Activated CD8-positive, alpha-beta memory T cell treated with anti-CD3 and anti-CD28 coated beads for 1 hour (primary cell): ENCODE measurements at places on chromosomes 12 and 14.

DNA sequence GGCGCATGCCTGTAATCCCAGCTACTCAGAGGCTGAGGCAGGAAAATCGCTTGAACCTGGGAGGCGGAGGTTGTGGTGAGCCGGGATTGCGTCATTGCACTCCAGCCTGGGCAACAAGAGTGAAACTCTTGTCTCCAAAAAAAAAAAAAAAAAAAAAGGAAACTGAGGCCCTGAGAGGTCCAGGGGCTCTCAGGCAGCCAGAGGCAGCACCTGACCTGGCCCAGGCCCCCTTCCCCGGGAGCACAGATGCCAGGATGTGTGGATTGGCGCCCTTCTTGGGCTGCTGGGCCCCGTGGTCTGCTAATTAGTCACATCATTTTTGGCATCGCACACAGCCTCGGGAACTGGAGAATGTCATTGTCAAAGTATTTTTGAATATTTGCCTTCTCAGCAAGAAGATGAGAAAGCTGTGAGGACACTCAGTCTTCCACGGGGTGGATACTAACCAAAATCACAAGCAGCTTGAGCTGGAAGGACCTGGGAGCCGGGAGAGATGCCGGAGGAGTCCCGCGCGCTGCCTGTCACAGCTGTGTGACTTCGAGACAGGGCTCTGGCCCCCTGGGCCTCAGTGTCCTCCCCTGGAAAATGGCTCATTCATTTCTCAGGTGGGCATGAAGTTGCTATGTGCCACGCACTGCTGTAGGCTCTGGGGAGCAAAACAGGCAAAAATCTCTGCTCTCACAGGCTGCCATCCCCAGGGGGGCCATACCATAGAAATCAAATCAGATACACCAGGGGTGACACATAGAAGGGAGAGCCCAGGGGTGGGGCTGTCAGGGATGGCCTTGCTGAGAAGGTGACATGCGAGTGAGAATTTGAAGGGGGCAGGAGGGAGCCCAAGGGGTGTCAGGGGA is 12.5 kb upstream of the RCOR1 start:
- no peak for DNase-seq

- no peak for DNase-seq
These were observed 1.0 kb upstream of the CAMKK2 start for GRCh38 chr12:121297435-121297991.

GRCh38 chr12:82149045-82149444 is 209.1 kb downstream of the CCDC59 start:
- no peak for DNase-seq

DNA sequence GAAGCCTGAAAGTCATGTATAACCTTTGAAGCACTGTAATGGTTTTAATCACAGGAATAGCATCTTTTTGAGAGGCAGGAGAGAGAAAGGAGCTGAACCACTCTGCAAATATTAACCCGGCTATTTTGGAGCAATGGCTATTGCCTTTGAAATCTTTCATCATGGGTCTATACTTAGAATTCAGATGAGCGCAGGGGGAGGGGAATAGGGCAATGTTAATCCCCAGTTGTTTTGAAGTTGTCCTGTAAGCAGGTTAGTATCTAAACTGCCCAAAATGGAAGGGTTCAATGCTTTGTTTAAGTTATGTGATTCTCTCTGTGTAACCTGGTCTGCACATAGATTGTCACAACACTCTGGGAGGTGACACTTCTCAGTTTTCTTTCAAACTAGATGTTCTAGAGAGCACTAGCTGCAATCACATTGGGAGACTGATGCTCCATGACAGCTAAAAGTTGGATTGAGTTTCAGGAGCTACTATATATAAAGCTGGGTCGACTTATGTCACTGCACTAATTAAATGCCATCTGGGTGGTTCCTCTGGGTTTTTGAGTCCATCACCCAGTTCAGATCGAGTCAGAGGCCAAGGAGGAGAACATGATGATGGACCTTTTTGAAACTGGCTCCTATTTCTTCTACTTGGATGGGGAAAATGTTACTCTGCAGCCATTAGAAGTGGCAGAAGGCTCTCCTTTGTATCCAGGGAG is at the start of gene MYF6:
Gene MYF6 (plus strand): TSS at position 509 of the 704 bp plus-strand sequence. CDS start 86 bp downstream, at position 595.
- no peak for DNase-seq

DNA sequence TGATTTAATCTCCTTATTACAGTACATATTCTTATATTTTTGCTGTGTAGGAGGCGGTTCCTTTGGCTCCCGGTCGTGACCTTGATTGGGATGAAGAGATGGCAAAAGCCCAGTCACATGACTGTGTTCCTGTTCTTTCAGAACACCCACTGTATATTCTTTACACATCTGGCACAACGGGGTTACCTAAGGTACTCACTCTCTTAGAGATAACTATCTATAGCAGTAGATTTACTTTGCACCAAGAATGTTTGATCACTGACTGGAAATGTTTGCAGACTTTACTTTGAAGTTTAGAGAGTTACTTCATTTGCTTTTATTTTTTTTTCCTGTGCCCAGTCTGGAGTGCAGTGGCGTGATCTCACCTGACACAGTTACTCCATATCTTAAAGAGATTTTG is 65.2 kb downstream of the ACSS3 start:
- DNase-seq, result no peak

- DNase-seq, result no peak
These were observed 109.1 kb downstream of the VCPKMT start for GRCh38 chr14:50007123-50007903.

- DNase-seq, result no peak
These were observed 260.2 kb downstream of the BMP4 start for GRCh38 chr14:53696217-53696965.

DNA sequence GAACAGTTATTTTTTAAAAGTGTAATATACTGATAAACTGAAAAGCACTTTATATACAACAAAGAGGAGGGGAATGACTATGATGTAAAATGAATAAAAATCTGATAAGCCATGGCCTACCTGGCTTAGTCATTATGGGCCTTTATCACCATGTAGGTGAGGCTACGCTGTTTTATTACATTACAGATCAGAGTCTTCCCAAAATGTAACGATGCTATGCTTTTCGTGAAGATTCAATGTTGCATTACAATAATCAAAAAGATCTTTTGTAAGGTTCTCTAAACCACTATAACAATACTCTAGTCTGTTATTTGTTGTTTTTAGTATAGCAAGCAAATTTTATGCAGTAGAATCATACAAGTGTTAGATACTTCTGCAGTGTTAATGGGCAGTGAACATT is 34.2 kb downstream of the ARID4A start:
- DNase-seq, result no peak

DNA sequence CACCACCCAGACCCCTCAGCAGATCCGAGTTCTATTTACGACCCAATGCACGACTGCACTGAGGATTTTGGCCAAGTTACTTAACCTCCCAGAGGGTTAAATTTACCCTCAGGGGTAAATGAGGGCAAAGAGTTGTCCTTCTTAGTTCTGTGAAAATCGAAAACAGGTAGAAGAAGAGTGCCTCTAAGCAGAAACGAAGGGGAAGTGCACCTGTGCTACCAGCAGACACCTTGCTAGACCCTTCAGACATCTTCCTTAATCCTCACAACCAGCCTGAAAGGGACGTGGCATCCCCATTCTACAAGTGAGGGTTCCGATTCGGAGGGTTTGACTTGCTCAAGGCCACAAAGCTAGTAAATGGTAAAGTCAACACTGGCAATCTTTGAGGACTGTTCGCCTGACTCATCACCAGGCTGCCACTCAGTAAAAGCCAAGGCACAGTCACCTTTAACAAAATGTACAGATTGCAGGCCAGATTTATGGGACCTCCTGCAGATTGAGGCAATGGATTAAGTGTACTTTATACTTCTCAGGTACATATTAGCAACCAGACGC is 1.6 kb downstream of the GSG1 start:
- DNase-seq, result no peak

DNA sequence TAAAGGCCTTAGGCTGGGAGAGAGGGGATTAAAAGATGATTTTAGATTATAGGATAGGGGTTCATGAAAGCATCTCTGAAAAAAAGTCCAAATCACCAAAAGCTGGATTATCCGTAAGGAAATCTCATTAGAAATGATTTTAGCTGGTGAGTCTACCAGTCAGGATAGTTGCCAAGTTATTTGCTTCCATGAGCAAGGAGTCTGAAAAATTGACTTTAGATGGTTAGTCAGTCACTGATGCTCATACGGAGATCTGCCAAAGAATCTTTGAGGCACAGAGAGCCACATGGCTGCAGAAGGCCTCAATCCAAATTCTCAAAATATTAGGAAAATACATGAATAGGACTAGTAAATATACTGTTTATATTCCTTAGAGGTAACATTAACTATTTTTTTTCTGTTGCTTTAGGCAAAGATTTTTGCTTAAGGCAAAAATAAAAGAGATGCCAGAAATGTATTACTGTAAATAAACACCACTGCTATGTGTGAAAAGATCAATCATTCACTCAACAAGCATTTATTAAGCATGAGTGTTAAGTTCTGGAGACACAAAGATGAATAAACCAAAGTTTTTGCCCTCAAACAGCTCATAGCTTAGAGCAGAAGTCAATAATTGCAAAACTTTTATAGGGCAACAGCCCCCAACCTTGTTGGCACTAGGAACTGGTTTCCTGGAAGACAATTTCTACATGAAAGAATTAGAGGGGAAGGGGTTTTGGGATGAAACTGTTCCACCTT is 105.2 kb downstream of the BBS10 start:
- DNase-seq, result no peak

GRCh38 chr14:31232081-31232480 is 24.5 kb upstream of the HECTD1 start:
- DNase-seq, result no peak

GRCh38 chr12:3150931-3151835 is 74.0 kb downstream of the TSPAN9 start:
- DNase-seq, result no peak

DNA sequence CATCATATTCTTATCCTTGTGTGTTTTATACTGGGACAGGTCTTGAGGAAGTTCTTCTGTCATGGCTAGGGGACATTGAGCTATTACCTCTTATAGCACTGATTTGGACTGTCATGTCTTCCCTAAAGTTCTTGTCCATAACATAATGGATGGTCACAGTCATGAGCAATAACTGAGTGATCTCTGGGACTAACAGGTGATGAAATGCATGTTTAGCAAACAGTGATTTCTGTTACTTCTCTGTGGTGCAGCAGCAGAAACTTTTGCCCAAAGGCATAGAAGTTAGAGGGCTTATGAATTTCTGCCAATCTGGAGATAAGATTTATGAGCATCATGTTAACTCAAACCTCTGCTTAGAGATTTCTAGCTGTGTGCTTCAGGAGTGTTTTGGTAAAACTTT is 5.9 kb downstream of the ADIPOR2 start:
- DNase-seq, result no peak

DNA sequence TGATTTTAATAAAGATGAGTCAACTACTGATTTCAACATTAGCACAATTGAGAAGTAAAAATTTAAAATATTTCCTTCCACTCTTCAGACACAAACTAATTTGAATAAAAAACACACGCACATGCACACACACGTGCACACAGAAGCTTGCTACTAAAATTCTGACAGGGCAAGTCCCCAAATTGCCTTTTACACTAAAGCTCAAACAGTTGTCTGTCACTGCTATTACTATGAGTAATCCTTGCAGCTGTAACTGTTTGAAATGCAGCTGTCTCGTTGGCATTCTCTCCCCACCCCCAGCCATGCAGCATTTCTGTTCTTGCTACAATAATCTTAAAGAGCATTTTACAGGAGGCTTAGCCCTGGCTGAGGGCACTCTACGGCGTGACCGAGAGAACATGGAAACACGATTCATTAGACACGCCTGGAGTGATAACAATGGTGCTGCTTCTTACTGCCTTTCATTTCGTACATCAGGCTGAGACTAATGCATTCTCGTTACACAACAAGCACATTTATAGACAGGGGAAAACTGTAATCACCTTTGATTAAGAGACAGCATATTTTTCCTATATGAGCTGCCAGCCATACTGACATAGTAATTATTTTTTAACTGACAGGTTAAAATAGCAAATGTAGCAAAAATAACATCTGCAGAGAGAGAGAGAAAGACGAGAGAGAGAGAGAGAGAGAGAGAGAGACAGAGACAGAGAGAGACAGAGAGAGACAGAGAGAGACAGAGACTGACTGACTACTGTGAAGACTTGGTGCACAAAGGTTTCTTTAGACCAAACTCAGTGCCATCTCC is 153.8 kb downstream of the MED13L start:
- no peak for DNase-seq

- no peak for DNase-seq
These were observed 29.4 kb downstream of the SCN8A start for GRCh38 chr12:51620448-51620847.

GRCh38 chr12:80698256-80698655 is 9.2 kb upstream of the MYF6 start:
- DNase-seq, result no peak

DNA sequence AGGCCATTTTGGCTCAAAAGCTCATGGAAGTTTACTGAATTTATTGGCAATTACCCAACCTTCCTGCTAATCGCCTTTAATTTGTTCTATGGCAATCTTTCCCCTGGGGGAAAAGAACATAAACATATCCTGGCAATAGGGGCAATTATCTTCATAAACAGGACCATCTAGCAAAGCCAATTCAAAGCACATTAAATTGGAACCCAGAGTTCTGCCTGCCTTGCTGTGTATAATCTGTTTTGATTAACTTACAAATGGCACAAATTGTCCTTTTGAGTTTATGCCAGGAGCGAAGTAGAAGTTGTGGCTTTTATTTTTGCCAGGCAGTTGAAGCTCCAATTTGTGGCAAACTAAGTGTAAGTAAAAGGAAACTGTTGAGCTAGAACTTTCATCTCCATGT is 68.6 kb downstream of the C12orf50 start:
- DNase-seq, result no peak

DNA sequence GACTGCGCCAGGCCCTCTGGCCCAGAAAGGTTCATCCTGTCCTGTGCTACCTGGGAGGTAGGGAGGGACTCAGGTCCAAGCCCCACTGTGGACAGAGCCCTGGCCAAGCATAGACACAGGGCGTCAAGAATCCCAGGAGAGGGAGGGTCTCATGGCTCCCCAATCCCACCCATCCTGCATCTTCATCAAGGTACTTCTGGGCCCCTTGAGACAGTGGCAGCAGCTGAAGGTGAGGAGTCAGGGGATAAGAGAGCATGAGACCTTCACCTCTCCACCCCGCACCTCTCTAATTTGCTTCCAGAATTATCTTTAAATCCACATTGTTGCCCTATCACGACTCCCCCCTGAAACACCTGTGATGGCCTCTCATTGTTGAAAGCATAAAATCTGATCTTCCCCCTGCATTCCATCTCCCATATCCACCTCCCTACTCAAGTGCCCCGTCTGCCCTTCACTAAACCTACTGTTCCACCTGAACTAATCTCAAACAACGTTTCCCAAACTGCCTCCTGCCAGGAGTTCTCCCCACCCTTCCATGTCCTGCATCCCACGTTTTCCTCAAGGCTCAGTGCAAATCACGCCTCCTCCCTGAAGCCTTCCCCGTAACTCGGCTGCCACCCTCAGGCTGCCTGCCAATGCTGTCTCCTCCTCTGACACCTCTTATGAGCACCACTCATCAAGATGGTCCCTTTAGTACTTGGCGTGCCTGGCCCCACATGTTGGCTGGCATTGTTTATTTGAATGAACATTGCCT is 27.1 kb downstream of the KRT18 start:
- DNase-seq, result no peak

GRCh38 chr12:24297516-24297915 is 348.0 kb upstream of the SOX5 start:
- DNase-seq, result no peak
